Ovary (tissue), 10 donors: ENCODE measurements at places on chromosomes 1 and 21. TPM values are rescaled to one million over a fixed set of nuclear protein-coding genes. Genes with fewer than 3 reads are reported as not detected.

- no peaks in the 10 kb centered on the region for H3K4me1 ChIP-seq
- H3K27ac ChIP-seq = no peak overlapping the region
- no peak for DNase-seq
Measured at GRCh38 chr21:43295066-43295958, 126.5 kb downstream of the CRYAA start.

RPTN gene
- not detected for total RNA-seq

GRCh38 chr1:36323636-36324352 is at the start of gene EVA1B:
Gene EVA1B (minus strand): TSS chr1:36323645. CDS start chr1:36323037, 608 bp downstream.
- H3K27ac ChIP-seq = peak within 1 kb of the TSS; percentile 72
- no peaks in the 10 kb centered on the region for H3K36me3 ChIP-seq
- H3K4me3 ChIP-seq = peak within 1 kb of the TSS; percentile 65

ICOSLG gene
- total RNA-seq = 0.53 TPM

GRCh38 chr21:46229133-46229922 is 754 bp upstream of the LSS start:
- no peaks in the 10 kb centered on the region for H3K27me3 ChIP-seq
- peak; percentile 67 for DNase-seq
- H3K4me1 ChIP-seq = peaks cover 13% of the 10 kb centered on the region

- no peak overlapping the region for H3K4me3 ChIP-seq
- no peaks in the 10 kb centered on the region for H3K36me3 ChIP-seq
- H3K27me3 ChIP-seq = no peaks in the 10 kb centered on the region
- no peak for DNase-seq
Measured at GRCh38 chr1:174744886-174745285, 254.9 kb upstream of the CACYBP start.

GRCh38 chr1:109630898-109631512 is 11.4 kb downstream of the AMPD2 start:
- no peaks in the 10 kb centered on the region for H3K27me3 ChIP-seq
- H3K36me3 ChIP-seq = no peaks in the 10 kb centered on the region
- peaks cover 2% of the 10 kb centered on the region for H3K4me1 ChIP-seq
- H3K27ac ChIP-seq = no peak overlapping the region
- no peak for DNase-seq
